Stimulated activated CD8-positive, alpha-beta memory T cell treated with anti-CD3 and anti-CD28 coated beads, Interleukin-2, amount 100 ng/mL, for 48 hours (primary cell): ENCODE measurements at places on chromosomes 16 and 17.

GRCh38 chr17:31156326-31156725 is 61.5 kb downstream of the NF1 start:
- no peak for DNase-seq

- DNase-seq: no peak
Observed at GRCh38 chr16:53041320-53042051, 11.2 kb downstream of the CHD9NB start.

GRCh38 chr16:23996258-23996955 is 160.6 kb downstream of the PRKCB start:
- DNase-seq: no peak

DNA sequence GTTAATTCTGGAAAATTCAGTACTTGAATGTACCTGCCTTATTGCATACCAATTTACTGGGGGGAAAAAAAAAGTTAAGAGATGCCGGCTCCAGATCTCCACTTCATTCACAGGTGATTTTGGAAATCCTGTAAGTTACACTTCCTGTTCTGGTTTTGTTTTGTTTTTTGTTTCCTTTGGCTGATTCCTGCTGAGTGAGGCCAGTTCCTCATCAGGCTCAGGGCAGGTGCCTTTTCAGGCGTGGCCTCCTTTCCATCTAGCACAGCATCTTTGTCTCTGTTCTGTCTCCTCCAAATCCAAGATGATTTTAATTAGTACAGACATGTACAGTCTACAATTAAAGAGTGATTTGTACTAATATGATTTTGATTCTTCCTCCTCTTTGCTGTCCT is 19.2 kb downstream of the CYB561 start:
- DNase-seq: no peak

- peak; percentile 39 for DNase-seq
Observed at GRCh38 chr17:27526604-27527002, 70.4 kb downstream of the KSR1 start.

DNA sequence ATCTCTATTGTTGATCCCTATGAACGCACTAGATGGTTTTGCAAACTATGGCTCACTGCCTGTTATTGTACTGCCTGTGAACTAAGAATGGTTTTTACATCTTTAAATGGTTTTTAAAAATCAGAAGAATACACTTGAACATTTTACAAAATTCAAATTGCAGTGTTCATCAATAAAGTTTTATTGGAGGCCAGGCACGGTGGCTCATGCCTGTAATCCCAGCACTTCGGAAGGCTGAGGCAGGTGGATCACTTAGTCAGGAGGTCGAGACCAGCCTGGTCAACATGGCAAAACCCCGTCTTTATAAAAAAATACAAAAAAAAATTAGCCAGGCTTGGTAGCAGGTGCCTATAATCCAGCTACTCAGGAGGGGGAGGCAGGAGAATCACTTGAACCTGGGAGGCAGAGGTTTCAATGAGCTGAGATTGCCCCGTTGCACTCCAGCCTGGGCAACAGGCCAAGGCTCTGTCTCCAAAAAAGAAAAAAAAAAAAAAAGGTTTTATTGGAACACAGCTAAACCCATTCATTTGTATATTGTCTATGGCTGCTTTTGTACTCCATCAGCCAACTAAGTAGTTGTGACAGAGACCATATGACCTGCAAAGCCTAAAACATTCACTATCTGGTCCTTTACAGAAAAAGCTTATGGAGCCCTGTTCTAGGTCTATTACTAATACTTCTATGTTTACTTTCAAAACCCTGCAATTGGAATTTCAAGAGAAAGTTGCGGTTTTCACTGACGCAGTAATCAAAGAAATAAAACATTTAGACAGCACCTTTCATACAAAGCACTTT is 18.9 kb downstream of the IKZF3 start:
- no peak for DNase-seq

DNA sequence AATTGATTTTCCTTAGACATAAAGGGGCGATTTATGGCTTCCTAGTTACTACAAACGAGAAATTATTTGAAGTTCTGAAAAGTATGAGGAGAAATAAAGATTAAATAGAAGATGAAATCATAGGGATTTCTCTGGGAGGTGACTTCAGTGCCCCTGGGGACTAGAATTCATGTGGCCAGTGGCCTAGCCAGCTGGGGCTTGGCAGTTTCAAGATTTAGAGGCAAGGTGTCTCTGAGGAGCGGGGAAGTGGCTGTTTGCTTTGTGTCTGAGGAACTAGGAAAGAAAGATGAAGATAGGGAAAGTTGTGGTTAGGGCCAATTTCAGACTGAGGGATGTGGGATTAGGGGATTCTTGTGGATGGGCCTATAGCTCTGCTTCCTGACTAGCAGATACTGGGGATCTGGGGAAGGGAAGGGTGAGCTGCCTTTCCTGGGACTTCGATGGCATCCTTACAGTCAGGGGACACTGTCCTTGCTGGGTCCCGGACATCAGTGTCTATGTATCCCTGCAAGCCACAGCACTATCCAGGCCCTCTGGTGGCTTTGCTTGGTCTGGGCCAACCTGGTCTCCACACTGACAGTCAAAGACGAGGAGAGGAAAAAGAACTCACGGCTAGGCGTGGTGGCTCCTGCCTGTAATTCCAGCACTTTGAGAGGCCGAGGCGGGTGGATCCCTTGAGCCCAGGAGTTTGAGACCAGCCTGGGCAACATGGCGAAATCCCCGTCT is 22.4 kb upstream of the MEOX1 start:
- DNase-seq: no peak

GRCh38 chr16:81292936-81293335 is 21.8 kb upstream of the GAN start:
- no peak for DNase-seq

GRCh38 chr17:78163881-78164747 is 4.3 kb upstream of the SYNGR2 start:
- no peak for DNase-seq

DNA sequence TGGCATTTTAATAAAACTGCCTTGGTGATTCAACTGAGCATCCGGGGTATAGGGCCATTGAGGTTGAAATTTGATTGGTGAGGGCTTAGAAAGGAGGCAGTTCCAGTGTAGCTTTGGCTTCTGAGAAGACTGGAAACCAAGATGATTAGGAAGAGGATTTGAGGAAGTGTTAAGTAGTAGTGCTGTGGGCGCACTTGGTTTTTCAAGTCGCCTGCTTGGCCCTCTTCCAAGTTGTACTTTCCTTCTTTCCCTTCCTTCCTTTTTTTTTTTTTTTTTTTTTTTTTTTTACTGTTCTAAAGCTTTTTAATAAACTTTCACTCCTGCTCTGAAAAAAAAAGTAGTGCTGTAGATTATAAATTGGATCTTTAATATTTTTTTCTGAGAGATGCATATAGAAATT is 320.5 kb downstream of the UTP18 start:
- no peak for DNase-seq

DNA sequence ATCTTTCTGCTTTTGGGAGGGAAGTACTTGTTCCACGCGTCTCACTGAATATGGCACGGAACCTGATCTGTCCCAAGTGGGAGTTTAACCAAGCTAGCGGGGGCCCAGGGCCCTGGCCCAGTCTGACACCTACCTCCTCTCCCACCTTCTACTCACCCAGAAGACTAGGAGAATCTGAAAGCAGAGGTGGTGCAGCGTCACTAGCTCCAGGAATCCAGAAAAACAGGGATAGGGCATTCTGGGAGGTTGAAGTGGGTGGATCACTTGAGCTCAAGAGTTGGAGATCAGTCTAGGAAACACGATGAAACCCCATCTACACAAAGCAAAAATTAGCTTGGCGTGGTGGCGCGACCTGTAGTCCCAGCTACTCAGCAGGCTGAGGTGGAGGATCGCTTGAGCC is 163.5 kb upstream of the ZNF267 start:
- no peak for DNase-seq

GRCh38 chr17:13292291-13292690 is 274.5 kb upstream of the ELAC2 start:
- DNase-seq: no peak

GRCh38 chr17:49748223-49748622 is 15.7 kb downstream of the FAM117A start:
- no peak for DNase-seq

GRCh38 chr16:4904942-4905615 is 31.9 kb downstream of the PPL start:
- no peak for DNase-seq

DNA sequence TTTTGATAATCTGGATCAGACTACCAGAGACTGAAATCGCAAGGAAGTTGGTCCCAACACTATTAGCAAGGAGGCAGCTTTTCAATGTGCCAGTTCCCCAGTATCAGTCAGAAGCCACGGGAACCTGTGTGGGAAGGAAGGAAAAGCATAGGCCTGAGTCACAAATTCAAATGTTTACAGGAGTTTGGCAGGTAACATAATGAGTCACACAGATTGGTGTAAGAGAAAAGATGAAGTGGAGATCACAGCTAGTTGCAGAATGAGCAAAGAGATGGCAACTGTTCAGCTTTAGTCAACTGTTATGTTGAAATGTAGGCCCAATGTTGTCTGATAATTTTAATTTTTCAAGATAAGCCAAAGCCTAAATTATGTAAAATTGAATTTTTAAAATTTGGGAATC is 28.1 kb upstream of the ITGA2B start:
- DNase-seq: no peak

GRCh38 chr16:56389554-56389953 is 35.8 kb downstream of the AMFR start:
- DNase-seq: no peak

DNA sequence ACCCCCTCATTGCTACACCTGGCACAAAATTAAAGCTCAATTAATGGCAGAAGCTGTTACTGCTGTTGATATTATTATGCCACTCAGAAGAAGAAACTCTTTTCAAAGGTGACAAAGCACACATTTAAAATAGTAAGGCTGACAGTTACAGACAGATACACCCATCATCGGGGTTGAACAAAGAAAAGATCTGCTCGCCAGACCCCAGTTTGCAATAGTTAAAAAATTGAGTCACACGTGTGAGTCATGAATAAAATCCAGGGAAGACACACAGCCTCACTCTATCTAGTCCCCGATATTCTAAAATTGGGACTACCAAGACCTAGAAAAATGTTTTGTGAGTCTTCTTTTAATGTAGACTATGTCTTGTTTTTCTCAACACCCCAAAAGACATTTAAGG is 330.0 kb upstream of the SOX9 start:
- no peak for DNase-seq

GRCh38 chr17:77281122-77281903 is 140.5 kb downstream of the SEC14L1 start:
- DNase-seq: peak; percentile 21

DNA sequence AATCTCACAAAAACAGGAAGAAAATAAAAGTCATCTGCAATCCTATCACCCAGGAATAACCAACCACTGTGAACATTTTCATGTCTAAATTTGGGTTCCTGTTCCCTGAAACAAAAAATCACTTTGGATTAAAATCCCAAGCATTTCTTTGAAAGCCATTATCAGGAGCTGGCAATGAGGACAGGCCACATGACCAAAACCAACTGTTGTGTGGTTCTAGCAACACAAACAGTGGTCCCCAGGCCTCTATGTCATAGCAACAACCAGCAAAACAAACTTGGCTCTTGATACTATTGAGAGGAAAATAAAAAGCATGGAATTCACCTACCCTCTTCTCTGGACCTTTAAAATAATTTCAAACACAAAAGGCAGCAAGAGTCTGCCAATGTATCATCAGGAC is 252.5 kb downstream of the SLC39A11 start:
- no peak for DNase-seq

GRCh38 chr17:12579288-12579687 is 86.4 kb upstream of the MYOCD start:
- no peak for DNase-seq

GRCh38 chr16:86783636-86784626 is 205.6 kb downstream of the FOXL1 start:
- DNase-seq: no peak

DNA sequence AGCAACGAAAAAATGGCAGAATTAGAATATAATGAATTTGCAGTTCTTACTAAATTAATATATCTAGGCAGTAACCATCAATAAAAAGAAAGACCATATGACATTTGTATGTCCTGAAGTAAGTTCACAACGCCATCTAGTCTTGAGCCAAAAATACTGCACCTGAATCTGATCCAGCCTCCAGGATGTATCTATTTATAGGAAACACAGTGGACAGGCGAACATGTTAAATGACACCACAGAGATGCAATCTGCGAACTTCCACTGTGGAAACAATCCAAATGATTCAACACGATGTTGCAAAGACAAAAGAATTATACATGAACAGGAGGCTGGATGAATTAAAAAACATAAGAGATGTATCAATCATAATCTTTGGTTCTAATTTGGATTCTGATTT is 197.6 kb downstream of the CDH13 start:
- no peak for DNase-seq

DNA sequence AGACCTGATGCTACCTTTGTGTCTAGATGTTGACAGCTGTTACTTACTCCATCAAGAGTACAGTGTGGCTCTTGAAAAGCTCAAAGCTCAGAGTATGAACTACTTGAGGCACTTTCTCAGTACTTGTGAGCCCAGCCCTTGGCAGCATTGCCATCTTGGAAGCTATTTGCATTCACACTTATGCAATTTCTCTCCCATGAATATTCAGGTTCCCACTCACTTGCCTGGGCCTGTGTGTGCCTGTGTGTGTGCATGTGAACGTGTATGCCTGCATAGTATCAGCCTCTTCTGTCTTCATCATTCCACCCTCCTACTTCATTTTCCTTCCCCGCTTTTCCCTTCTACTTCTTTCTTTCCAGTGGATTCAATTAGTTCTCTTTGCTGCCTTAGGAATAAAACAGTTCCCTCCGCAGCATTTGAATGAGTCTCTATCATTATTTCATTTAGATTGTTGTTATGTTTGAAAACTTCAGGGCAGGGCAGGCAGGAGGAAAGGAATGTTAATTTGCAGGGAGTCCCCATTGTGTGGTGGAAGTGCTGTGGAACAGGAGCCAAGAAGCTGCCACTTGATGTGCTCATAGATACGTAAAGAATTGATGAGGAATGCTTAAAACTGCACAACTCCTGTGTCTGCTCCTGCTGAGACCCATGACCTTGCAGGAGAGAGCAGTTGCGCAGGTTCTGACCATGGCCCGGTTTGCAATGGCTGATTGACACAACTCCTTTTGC is 58.9 kb downstream of the HS3ST4 start:
- DNase-seq: no peak

DNA sequence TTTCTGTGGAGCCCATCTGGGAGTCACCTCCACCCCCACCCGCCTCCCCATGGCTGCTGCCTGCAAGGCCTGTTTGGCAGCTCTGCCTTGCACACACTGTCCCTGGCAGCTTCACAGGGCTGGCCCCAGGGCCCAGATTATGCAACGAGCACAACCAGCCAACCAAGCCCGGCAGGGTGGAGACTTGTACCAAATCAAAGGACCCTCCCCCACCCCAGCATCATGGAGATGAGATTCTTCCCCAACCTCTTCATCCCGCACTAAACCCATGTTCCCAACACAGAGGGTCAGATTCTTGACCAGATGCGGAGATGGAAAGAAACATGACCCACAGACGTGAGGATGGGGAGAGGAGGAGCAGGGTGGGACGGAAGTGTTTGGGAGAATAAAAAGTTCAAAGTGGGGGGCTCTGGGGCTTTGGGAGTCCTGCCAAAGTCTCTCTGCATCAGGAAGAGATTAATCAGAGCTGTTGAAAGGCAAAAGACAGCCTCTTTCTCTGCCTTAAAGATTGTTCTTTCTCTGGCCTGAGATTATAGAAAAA is 3.8 kb downstream of the SMARCD2 start:
- DNase-seq: no peak

- DNase-seq: no peak
Observed at GRCh38 chr17:19686400-19687090, 29.8 kb downstream of the SLC47A2 start.
